ENCODE measurements at places on chromosomes 6 and 20.

GRCh38 chr6:122817358-122817757, 28.3 kb downstream of the SMPDL3A start:
- DNase-seq, result peak; percentile 80

- no peak for DNase-seq
Measured at GRCh38 chr6:110525001-110525400, 48.6 kb upstream of the SLC22A16 start.

GRCh38 chr6:64874776-64875175, 832.2 kb downstream of the EYS start:
- DNase-seq, result no peak

GRCh38 chr6:169069356-169069755, 184.3 kb downstream of the THBS2 start:
- no peak for DNase-seq

All from NCI-H146 (cell line).